Dermis microvascular lymphatic vessel endothelial cell (primary cell): ENCODE measurements at places on chromosomes 2 and 18.

DNA sequence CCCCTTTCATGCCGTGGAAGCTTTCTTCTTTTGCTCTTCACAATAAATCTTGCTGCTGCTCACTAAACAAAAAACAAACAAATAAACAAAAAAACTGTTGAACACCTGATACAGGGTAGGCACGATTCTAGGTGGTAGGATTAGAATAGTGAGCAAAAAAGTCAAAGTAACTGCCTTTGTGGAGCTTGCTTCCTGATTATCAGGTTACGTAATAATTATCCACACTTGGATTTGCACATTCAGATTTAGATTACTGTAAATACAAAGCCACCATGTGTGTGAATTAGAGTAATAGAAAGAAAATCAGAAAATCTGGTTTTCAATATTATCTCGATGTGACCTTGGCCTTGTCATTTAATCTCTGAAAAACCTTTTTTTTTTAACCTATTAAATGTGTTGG lies 307.1 kb downstream of the NRXN1 start:
- DNase-seq: no peak

- peak; percentile 12 for DNase-seq
These were observed 214.5 kb downstream of the DSEL start for GRCh38 chr18:67302043-67302442.

- DNase-seq: no peak
These were observed 165.6 kb downstream of the INHBB start for GRCh38 chr2:120511536-120511935.

- no peak for DNase-seq
These were observed 31.2 kb downstream of the RAB1A start for GRCh38 chr2:65098741-65099140.

DNA sequence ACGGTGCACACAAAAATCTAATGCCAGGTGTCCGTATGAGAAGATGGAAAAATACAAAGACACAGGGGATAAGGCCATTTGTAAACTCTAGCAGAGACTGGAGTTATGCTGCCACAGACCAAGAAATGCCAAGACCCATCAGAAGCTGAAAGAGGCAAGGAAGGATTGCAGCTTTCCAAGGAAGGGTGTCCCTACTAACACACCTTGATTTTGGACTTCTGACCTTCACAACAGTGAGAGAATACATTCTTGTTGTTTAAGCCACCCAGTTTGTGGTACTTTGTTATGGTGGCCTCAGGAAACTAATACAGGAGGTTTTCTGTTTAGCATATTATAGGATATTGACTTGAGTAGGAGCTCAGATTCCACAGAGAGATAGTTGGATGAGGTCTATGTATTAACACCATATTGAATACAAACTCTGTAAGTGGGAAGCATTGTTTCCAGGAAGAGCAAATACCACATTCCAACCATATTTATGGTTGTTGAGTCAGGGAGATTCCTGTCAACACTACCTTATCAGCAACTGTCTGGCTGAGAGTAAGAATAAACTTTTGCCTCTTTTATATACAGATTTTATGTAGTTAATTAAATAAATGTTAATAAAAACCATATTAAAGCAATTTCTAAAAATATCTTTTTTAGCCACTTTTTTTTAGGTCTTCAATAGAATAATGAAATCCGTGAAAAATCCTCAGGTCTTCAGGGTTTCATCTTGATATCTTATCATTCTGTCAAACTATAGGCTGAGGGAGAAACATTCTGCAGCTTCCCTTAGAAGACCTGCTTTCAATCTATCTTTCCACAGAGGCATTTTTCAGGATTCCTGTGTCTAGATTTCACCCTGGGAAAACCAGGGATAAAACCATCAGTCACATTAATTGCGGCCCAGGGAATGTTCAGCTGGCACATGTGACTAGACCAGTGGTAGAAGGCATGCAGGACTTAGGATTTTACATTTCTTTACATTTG lies 35.4 kb upstream of the HNMT start:
- DNase-seq: peak; percentile 44

DNA sequence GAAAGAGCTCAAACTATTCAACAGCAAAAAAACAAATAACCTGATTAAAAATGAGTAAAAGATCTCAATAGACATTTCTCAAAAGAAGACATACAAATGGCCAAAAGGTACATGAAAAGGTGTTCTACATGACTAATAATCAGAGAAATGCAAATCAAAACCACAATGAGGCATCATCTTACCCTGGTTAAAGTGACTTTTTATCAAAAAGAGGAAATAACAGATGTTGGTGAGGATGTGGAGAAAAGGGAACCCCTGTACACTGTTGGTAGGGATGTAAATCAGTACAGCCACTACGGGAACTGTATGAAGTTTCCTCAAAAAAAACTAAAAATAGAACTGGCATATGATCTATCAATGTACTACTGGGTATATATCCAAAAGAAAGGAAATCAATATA lies 39.8 kb upstream of the TMEM163 start:
- no peak for DNase-seq

GRCh38 chr2:218221000-218221399 lies 4.0 kb downstream of the ARPC2 start:
- DNase-seq: no peak

DNA sequence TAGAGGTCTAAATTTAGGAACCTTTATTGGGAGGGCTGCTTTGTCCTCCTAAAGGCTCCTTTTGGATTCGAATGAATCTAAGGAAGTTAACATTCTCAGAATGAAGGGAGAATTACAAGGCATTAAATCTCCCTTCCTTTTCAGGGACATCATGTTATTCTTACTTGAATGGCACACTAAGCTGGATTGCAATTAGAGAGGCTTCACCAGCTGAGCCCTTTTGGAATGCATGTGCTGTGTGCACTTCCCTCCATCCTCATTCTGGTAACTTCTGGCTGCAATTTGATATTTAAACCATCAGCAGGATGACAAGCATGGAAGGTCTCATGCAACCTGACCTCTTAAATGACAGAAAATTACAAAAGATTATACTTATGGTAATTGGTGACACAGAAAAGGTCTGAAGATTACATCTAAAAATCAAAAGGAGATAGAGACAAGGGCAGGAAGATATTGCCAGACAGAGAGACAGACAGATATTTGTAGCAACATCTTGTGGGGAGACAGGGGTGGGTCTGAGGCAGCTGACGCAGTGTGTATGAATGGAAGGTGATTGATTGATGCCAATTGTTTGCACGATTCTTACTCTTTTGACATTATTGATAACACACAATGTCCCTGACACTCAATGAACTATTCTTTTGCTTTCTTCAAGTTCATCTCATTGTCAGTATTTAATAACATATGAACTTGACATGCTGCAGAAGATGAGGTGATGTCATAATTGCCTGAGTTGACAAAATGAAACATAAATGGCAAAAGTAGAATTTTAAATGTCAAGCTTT lies 570.8 kb upstream of the GYPC start:
- no peak for DNase-seq

DNA sequence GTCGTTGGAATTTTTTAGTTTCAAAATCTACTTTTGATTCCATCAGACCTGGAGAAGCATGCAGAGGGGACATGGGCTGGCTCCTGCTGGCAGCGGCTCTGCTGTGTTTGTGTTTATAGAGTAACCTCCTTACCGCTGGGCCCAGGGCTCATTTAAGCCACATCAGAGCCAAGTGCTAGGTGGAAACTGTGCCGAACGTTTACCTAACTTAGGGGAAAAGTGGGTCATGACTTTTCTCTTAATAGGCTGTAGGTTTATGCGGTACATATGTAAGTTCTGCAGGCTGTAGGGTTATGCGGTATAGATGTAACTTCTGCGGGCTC lies 17.7 kb downstream of the CNDP2 start:
- no peak for DNase-seq

- peak; percentile 2 for DNase-seq
These were observed 280.0 kb upstream of the RAB12 start for GRCh38 chr18:8329186-8329771.

DNA sequence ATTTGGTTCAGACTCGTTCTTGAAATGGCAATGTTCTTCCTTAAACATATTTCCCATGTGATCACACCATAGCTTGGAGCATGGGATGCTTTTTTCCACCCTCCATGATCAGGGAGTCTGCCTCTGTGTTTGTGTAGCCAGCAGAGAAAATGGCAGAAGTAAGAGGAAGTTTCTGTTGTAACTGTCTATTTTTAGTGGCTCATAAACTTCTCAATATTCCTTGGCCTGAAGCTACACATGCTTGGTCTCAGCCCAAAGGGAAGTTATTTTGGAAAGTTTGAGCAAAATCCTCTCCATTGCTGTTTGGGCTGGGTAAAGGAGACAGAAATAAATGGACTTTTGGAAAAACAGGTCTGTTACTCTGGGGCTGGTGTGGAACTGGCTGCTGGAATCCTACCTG lies 33.4 kb upstream of the ITGA6 start:
- no peak for DNase-seq

DNA sequence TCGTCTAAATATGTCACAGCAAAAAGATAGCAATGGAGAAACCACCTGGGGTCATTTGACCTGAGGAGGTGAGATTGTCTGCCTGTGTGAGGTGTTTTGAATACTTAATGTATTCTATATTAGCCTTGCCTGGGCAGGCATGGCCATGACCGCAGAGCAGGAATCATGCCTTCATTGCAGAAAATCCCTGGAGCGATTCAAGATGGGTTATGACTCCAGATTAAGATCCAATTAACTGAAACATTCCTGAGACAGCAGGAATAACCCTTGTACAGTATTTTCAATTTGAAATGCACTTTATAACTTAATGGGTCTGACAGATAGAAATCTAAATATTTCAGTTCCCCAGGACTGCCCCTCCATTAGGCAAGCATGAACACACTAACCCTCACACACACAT lies 227.3 kb upstream of the RAB6C start:
- DNase-seq: no peak

DNA sequence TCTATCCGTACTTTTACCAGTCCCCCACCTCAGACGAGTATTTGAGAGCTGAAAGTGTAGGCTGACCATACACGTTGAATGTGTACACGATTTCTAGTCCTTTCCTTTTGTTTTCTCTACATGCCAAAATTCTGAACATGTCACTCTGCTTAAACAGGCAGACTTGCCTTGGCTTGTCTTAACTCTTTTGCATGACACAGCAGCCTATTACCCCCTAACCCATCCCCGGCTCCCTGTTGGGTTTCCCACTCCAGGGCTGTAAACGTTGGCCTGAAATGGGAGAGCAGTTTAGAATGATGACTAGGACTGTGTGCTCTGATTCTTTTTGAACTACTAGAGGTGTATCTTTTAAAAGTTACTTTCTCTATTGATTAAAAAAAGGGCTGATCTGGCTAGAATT lies 19.1 kb downstream of the MTCL1 start:
- DNase-seq: no peak

DNA sequence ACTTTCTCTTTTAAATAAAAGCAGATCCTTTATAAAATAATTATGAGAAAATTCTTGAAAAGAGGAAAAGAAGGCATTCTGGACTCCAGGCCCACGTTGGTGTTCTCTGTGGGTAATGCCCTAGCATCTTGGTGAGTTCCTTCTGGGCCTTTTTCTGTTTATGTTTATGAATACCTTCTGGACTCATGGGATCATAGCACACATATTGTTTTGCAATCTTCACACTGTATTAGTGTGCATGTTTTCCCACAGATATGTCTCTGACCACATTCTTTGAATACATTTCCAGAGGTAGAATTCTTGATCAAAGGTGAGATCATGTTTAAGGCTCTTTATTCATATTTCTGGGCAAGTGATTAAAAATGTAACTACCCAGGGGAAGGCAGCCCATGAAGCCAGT lies 15.9 kb downstream of the GLI2 start:
- no peak for DNase-seq

- peak; percentile 23 for DNase-seq
These were observed 97.9 kb upstream of the SERTAD2 start for GRCh38 chr2:64751286-64752260.

- no peak for DNase-seq
These were observed 2.5 kb downstream of the CRIM1 start for GRCh38 chr2:36357847-36358659.

DNA sequence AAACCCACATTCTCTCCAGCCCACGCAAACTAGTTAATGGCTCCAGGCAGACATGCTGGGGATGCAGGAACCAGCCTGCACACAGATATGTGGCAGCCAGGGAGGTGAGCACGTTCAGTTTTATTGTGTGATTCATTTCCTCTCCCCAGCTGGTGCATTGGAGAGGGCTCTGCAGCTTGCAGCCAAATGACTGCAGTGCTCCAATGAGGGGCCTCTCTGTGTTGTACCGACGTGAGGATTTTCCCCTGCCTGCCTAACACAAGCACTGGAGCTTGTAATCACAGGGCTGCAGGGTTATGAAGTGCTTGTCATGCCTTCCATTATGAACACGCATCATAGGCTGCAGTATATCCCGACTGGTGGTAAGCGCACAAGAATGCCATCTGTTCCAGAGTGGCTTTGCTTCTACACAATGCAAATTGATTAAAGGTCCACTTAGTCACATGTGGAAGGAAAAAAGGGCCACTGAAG lies 92.3 kb upstream of the THUMPD2 start:
- DNase-seq: peak; percentile 28
